ENCODE measurements at places on chromosomes 1 and 21.

DNA sequence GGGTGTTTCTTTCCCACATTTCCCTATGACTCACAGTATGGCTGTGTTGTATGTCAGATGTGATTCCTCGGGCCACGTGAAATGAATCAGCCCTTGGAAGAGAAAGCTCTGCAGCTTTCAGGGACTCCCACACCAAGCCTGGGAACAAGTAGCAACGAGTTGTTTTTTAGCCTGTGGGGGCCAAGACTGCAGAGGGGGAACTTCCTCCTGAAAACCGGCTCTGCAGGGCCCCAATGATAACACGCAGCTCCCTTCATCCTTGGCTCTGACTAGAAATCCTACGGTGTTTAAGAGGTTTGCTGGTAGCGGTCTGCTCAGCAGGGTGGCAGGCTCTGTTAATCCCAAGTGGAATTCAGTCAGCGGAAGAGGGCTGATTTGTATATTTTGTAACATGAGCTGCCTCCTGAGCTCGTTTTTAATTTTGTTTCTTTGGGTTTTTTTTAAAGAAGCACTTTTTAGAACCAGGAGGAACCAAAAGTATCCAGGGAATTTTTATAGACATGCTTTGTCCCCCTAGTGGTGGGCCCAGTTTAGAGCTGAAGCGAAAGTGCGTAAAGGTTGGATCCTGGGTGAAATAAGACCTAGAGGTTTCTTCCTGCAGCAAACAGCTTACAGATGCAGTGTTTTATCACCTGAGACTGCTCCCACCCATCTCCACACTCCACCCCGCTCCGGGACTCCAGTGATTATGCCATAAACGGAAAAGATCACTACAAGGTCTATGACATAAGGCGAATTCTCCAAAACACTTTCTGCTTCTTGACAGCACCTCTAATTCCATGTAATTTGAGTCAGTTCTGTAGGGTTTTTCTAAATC lies 48.8 kb downstream of the LAMC2 start:
- DNase-seq: no peak

GRCh38 chr21:14530592-14530991 lies 15.5 kb downstream of the SAMSN1 start:
- no peak for DNase-seq

DNA sequence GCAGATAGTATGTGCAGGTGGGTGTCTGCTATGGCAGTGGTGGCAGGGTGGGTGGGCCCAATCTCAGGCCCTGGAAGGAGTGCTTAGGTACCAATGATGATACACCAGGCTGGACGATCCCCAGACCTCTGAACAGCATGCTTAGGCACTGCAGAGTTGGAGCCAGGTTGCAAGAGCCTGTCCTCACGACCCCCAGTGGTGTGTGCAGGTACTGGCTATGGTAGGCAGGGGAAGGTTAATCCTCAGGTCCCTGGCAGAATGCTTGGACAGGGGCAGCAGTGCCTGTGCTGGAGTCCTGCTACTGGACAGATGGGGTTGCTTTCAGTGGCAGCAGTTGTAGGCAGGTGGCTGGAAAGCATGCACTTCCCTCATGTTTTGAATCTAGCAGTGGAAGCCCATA lies 100.5 kb upstream of the NEK7 start:
- no peak for DNase-seq

DNA sequence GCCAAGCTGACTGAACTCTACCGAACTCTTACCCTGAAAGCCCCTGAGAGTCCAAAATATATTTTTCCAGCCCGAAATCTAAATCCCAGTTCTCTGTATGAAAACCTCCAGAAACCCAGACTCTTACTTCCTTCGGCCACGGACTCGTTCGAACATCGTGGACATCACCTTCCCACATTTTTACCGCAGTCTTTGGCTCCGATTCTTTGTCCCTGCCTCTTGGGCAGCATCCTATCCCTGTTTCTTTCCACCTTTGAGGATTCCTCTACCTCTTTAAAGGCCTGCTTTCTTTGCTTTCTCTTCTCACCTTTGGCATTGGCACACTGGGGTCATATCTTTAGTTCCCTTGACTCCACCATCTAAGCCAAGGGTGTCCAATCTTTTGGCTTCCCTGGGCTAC lies 932 bp upstream of the USP24 start:
- DNase-seq: no peak

DNA sequence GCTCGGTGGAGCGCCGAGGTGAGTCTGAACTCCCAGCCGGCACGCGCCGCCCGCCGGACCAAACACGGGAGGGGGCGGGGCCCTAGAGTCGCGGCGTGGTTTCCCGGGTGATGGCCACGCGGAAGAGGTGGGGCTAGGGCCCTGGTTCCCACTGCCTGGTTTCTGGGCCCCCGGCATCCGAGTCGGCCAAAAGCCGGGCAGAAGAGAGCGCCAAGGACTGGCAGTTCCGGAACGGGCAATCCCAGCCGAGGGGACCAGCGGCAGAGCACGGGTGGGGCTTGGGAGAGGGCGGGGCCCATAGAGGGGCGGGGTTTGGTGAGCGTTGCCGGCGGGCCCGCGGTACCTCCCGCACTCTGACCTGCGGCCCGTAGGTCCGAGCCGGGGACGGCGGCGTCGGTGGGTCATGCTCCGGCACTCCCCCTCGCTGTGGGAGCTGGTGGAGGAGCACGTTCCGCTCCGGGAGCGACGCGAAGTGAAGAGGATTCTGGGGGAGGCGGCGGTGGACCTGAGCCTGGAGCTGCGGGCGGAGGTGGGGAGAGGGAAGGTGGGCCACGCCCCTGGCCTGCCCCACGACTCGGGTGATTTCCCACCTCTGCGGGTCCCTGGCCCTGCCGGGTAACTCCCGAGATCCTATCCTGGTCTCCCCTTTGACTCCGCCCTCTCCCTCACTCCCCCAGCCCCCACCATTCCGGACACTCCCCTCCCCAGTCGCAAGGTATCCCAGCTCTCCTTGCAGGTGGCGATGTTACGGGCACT lies at the start of gene CCDC24:
Gene CCDC24 (plus strand): TSS at position 124 of the 756 bp plus-strand sequence. CDS start 280 bp downstream, at position 404.
- peak; percentile 72 for DNase-seq

DNA sequence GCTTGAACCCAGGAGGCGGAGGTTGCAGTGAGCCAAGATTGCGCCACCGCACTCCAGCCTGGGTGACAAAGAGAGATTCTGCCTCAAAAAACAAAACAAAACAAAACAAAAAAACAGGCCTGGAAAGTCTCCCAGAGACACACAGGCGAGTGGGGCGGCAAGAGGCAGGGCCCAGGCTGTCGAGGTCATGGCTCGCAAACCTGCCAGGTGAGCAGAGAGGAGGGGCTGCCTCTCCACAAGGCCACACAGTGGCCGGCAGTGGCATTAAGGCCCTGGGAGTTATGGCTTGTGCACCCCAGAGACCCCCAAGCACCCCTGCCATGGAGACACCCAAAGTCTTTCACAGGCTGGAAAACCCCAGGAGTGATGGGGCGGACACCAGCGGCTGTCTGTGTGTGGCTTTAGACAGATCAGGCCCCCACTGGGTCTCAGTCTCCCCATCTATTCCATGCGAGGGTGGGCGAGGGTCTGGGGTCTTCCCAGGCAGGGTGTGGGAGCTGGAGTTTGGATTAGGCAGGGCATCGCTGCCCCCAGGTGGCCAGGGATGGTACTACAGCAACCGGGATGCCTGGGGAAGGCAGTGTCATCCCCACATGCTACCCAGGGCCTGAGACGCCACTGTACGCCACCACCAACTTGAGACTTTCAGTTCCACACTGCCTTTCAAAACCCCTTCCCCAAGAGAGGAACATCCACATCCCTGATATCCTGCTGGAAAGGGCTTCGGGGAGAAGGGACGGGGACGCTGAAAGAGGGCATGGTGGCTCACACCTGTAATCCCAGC lies 7.3 kb upstream of the CTRC start:
- peak; percentile 75 for DNase-seq

DNA sequence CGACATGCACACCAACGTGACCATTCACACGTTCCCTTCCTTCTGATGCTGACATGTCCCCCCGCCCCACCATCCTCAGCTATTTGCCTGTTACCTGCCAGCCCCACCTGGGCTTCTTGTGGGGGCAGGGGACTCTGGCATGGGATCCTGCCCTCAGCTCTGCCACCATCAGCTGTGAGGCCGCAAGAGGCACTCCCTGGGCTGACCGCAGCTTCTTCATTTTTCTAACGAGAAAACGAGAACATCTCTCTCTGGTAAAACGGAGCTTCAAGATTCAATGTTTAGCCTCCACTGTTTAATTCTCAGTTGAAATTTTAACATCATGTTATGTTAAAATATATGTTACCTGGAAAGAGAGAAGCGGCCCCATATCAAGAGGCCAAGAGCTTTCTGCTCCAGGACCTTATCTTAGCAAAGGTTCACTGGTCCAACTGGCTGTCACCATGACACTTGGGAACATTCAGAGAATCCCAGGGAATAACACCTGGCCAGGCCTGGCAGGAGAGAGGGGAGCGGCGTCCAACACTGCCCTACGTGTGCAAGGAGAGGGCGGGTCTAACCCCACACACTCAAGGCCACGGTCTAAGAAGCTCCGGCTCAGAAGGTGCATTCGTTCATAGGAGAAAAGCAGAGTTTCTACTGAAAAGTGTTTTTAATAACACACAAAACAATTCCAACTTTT lies 51.3 kb downstream of the HLCS start:
- DNase-seq: no peak

DNA sequence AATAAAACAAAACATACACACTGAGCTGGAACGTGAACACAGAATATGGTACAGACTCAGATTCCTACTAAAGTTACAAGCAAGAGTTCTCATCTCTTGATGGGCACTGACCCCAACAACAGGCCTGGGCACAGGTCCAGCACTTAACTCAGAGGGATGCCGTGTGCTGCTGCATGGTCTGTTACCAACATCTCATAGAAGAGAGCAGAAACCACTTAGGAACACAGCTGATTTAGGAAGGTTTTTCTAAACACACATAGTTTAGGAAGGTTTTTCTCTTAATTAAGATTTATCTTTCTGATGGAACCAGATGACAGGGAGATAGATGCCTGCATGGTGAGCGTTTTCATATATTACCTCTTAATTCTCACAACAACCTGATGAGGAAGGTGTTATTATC lies 1.5 kb downstream of the GCLM start:
- no peak for DNase-seq

DNA sequence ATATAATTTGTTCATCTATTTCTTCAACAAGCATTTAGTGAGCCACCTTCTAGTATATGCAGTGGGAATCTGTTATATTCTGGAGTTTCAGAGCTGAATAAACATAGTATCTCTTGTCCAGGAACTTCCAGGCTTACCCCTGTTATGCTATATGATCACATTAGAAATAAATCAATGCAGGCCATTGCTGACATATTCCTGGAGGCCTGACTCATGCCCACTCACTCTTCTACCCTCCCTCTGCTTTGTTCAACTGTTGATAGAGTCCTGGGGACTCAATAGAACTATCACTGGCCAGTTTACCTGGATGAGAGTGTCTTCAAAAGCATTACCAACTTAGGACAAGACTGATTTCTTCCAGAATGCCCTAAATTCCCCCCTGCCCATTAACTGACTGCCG lies 29.3 kb upstream of the SRSF10 start:
- no peak for DNase-seq

- peak; percentile 23 for DNase-seq
These were observed 11.9 kb upstream of the RIPPLY3 start for GRCh38 chr21:36994501-36995158.

GRCh38 chr1:154556422-154556821 lies 2.0 kb downstream of the UBE2Q1 start:
- DNase-seq: no peak

DNA sequence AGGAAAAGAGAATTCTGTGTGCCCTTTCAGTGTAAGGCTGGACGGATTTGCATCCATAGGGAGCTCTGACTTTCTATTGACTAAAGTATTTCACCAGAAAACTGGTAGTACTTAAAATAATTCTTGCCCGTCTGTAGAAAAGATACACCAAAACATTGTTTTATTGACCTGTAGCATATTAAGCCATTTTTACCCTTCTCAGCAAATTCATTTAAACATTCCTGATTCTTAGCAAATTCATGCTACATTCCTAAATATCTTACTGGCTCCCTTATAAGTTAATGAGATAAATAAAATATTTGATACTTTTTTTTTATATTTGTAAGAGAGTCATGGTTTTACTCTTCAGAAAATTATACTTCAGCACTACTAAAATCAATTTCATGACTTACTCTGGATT lies 1.6 kb upstream of the IPP start:
- DNase-seq: no peak

DNA sequence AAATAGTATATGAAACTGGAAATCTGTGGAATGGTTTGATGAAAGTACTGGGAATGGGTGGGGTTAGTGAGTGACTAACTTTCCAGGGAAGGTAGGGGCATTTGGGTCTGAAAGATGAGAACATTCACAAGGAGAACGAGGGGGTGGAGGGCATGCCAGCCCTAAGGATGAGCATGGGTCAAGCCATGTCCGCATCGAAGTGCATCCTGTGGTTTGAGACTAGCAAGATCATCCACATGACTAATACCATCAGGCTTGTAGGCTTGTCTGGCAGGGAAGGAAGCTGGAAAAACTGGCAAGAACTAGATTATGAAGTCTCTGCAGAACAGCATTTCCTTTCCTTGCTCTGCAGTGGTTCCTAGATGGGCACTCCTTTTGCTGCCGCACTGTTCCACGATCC lies 70.4 kb upstream of the UBE2U start:
- DNase-seq: no peak
